ENCODE measurements at places on chromosomes 7 and 10.

DNA sequence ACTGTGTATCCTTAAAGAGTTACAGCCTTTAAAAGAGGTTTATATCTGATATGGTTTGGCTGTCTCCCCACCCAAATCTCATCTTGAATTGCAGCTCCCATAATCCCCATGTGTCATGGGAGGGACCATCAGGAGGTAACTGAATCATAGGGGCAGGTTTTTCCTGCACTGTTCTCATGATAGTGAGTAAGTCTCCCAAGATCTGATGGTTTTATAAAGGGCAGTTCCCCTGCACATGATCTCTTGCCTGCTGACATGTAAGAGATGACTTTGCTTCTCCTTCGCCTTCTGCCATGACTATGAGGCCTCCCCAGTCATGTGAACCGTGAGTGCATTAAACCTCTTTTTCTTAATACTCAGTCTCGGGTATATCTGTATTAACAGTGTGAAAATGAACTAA lies 9.7 kb downstream of the RTKN2 start:
- ATAC-seq: no peak

- peak; percentile 94 for ATAC-seq
These were observed 14.3 kb downstream of the SEMA3D start for GRCh38 chr7:85172530-85172941.

- no peak for ATAC-seq
These were observed 58.4 kb upstream of the FGL2 start for GRCh38 chr7:77258014-77258413.

DNA sequence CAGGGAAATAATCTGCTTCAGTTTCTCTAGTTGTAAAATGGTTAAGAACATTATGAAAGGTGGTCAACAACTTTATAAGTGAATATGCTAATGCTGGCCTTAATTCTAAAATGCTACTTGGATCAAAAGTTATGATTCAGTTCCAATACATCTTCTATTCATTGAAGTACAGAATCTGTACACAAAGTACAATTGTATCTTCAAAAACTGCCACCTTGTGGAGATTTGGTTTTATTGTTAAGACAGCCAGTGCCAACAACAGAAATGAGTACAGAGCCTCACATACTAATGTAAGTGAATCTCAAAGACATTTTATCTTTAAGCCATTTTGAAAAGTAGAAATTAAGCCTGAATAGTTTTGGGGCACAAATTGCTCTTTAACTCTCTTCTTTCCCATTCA lies 194.0 kb downstream of the CFTR start:
- peak; percentile 84 for ATAC-seq

DNA sequence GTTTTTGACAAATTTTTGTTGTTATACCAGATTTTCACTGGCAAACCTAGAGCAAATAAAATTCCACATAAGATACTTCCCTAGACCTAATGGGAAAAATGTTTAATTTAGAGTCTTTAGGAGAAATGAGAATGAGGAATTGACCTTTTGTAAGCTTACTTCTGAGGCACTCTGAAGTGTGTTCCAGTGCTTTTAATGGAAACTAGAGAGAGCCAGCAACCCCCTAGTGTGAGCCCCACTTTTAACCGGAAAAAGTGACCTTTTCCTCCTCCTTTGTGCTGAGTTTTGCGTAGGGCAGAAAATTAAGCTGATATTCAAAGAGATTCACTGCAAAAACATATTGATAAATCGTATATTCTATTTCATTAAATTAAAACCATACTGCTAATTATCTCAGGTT lies 5.2 kb downstream of the IKZF1 start:
- ATAC-seq: no peak

DNA sequence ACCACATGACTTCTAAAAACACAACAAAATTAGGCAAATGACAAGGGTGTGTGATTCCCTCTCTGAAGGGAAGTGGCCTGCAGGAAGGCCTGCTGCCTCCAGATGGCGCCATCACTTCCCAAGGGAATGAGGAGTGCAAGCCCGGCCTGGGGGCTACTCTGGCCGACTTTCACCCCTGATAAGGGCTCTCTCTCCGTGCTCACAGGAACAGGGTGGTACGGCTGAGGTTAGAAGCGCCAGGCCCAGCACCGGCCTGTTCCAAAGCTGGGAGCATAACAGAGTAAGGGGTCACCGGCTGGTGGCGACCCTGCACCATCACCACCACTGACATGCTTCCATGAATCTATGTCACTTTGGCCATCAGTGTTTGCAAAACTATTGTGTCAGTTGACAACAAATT lies 13.1 kb downstream of the RBP3 start:
- ATAC-seq: peak; percentile 88

DNA sequence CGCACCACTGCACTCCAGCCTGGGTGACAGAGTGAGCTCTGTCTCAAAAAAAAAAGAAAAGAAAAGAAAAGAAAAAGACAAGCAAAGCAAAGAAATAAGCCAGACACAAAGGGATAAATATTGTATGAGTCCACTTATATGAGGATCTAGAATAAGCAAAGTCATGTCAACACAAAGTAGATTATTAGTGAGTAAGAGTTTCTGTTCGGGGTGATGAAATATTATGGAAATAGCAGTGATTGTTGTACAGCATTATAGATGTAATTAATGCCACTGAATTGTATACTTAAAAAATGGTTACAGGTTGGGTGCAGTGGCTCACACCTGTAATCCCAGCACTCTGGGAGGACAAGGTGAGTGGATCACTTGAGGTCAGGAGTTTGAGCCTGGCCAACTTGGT lies 83.2 kb downstream of the HIP1 start:
- no peak for ATAC-seq

- no peak for ATAC-seq
These were observed 1.3 kb upstream of the NDST2 start for GRCh38 chr10:73812657-73813056.

- ATAC-seq: peak; percentile 76
These were observed 561 bp downstream of the SHTN1 start for GRCh38 chr10:117004227-117005025.

GRCh38 chr10:61779950-61780659 lies 117.4 kb downstream of the CABCOCO1 start:
- peak; percentile 99 for ATAC-seq

DNA sequence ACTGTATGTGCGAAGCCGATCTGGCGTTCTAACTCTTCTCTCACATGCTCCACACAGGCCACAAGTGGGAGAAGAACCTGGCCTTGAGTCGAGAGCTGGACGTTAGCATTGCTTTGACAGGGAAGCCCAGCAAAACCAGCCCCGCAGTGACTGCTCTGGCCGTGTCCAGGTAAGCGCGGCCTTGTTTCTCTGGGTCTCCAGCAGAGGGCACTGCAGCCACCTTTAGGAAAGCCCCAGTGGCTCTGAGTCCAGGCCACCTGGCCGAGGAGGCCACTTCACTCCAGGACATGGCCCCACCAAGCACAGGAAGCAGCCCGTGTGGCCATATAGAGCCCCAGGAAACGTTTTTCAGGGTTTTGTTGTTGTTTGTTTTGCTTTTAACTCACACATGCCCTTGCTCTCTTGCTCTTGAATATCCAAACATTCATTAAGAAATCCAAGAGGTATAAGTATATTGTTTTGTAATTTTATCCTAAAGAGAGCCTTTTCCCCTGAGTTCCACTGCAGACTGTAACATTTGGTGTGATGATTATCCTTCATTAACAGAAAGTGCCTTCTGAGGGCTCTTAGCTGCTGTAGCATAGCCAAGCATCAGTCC lies 41.8 kb upstream of the LRRC18 start:
- no peak for ATAC-seq

DNA sequence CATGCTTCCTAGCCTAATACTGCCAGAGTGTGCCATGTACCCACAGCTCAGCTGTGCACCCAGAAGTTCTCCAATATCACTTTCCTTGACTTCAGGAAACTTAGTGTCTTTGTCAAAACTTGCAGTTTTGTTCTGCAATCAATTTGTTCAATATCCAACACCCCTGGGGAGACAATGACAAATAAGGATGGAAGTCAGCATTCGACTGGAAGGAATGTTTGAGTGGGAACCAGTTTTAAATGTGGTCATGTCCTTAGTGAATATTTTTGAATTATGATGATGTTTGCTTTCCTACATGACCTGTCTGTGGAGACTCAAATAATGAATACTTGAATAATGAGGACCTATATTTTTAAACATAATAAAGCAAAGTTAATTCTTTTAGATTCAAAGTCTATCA lies 112.0 kb downstream of the ANK3 start:
- ATAC-seq: no peak

DNA sequence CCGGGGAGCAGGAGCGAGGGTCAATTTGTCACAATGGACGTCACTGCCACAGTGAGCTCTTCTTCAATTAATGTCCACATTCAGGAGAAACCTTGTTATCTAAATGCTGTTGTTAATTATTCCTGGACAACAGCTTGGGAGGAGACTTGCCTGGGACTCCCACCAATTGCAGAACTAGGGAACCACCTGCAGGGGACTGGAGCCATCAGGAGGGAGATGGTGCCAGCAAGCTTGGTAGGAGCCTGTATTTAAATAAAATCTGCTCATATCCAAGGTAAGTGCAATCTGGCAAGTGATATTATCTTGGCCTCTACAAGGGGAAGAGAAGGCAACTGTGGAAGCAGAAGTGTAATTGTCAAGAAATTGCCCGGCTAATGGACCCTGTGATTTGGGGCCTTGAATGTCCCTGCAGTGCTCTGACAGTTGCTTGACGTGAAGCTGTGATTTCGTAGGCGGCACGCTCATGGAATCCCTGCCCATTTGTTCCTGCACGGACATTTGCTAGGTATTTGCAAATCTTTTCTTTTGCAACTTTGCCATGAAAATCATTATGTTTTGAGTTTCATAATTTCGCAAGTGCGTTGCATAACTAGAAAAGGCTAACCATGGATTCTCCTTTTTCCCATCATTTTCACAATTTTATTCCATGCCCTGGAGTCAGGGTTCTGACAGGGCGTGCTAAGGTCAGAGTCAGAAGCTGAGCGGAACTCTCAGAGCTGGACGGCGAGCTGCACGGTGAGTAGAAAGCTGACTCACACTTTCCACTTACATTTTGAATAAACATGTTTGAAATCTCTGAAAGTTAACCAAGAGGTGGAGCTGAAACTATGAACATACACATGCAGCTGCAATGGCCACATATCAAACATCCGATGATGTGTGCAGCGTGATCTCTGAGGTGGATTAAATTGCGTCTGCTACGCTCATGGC lies 84.9 kb upstream of the TCERG1L start:
- ATAC-seq: no peak

- peak; percentile 54 for ATAC-seq
These were observed 98.0 kb upstream of the GATA3 start for GRCh38 chr10:7956508-7956907.

DNA sequence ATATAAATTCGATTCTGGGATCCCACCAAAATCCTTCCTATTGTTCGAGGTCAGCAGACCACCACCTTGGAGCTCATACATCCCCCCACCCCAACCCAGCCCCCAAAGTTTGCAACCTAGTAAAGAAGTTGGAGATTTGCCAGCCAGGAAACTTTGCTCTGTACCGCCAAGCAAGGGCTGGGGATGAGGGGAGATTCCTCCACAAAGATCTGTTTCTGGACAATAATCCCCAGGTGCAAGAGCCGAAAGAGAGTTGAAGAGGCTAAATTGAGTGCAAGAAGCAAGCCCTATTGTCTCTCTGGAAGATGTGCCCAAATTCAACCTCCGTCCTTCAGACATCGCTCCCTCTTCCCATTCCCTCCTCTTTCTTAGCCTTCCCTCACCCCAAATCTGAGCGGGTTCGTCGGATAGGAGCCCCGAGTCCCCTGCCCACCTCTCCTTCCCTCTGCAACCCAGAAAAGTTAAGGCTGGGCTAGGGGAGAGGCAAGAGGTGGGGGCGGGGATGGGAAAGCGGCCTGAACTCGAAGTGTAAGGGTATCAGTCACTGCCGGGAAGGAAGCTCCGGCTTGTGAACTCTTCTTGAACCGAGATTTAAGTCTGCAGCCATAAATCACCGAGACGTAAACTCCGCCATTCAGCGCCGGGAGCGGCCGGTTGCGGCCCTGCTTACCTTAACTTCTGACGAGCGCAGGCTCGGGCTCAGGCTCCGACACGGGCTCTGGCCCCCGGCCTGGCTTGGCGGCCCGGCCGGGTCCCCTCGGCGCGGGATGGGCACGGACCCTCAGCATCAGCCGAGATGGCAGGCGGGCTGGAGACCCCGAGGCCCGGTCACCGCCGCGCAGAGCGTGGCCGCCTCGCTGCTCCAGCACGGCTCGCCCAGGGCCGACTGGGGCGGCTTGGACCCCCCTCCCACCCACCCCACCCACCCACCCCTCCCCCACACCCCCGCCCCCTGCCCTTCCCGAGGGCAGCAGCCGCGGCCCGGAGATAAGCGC lies 10.8 kb upstream of the HOXA2 start:
- ATAC-seq: no peak

DNA sequence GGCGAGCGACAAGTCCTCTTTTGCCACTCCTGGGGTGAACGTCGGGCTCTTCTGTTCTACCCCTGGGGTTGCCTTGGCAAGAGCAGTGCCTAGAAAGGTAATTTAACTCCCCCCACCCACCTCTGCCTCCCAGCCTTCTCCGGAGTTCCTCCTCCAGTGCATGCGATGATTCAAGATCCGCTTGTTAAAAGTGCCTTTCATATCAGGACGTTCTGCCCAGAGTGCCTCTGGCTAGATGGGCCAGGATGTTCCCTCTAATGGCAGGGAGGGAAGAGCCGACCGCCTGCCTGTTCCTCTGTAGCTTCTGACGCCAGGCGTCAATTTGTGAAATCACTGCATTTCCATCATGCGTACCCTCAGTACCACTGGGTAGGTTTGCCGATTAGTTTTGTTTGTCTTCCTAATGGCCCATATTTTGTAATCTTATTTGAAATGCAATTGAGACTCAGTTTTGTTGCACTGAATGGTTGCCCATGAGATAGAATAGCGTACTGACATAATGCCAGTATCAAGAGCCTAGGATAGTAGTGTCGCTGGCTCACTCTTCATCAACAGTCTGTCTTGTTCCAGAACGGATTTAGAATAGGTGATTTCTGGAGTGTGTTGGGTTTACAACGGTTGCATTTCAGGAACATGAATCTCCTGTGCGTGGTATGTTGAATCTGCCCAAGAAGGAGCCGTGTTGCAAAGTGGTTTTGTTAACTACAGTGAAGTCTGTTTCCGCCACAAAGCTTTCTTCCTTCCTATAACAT lies 13.5 kb downstream of the ECHDC3 start:
- no peak for ATAC-seq

GRCh38 chr7:125241548-125241947 lies 311.9 kb upstream of the POT1 start:
- no peak for ATAC-seq

GRCh38 chr10:20685462-20685861 lies 211.6 kb downstream of the NEBL start:
- ATAC-seq: no peak

- no peak for ATAC-seq
These were observed 17.9 kb upstream of the CSGALNACT2 start for GRCh38 chr10:43120116-43120928.

DNA sequence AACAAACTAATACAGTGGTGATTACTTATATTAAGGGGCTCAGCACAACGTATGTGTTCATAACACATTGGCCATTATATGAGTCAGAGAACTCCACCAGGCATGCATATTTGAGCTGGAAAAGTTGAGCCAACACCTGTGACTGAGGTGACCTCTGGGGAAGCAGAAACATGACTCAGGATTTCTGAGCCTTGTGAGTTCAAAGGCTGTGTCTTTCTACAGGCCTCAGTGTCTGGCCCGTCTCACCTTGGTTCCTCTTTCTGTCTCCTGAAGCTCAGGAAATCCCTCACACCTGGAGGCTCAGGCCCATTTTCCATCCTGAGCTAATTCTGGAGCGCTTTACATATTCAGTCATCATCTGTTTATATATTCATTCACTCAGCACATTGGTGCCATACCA lies 230.9 kb upstream of the AGK start:
- no peak for ATAC-seq

GRCh38 chr7:50266635-50267386 lies 37.7 kb upstream of the IKZF1 start:
- no peak for ATAC-seq
